ENCODE measurements at places on chromosomes 2 and 18.

- peak; percentile 27 for DNase-seq
Measured at GRCh38 chr18:25832001-25832604, 258.3 kb downstream of the SS18 start.

DNA sequence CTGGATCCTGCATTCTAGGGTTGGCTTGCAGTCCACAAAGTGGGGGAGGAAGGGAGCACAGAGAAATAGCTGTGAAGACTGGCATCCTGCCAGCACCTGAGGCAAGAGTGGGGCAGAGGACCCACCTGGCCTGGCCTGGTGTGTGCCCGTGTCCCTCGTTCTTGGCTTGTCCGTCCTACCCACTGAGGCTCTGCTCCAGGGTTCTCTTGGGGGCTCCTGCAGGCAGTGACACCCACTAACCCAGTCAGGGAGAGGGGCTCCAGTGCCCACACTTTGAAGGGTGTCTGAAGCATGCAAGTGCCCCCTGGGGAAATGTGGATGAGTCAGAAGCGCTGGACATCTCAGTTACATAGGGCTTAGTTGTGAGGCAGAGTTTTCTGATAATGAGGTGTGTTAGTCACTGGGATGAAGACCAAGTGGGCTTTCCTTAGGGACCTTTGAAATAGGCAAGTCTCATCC, 79.4 kb downstream of the SLC4A3 start:
- DNase-seq = no peak

DNA sequence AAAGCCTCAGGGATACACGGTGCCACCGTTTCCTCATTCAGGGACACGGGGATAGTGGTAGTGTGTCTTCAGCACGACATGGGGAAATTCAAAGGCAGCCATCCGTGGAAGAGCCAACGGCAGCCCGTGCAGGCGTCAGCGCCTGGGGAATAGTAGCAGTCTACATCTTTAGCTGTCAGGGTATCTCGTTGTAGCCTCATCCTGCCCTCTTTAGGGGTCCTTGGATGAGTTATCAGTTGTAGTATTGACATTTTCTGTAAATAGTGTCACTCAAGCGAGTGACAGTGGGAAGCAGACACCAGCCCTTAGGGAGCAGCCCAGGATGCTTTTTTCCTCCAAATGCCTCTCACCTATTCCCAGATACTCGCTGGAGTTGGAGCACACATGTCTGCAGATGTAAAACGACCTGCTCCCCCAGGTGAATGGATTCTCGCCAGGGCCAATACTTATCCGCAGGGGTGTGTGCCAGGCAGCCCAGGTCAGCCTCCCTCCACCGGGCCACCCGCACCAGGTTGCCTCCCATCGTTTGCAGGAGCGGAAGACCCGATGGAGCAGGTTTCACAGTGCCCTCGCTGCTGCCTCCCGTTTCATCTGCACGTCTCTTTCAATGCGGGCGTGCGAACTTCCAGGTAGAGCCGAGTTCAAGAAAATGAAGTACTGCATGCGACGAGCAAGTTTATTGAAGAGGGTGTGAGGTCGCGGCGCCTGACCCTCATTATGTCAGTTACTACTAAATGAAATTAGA, 41.0 kb downstream of the AGAP1 start:
- no peak for DNase-seq

DNA sequence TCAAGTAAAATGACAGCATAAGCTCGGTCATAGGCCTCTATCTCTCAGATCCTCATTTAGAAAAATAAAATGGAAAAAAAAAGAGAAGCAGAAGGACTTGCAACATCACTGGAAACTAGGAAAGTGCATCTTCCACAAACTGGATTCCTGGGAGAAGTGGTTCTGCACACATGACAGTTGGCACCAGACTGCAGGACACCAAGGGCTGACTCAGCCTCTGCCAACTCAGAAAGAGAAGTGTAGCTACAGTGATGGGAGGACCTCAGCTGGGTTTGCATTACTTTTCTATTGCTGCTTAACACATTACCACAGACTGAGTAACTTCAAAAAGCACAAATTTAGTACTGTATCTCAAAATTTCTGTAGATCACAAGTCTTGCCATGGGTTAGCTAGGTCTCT, 409.5 kb upstream of the GCFC2 start:
- no peak for DNase-seq

- DNase-seq = no peak
Measured at GRCh38 chr2:200347301-200347700, 40.8 kb downstream of the SPATS2L start.

DNA sequence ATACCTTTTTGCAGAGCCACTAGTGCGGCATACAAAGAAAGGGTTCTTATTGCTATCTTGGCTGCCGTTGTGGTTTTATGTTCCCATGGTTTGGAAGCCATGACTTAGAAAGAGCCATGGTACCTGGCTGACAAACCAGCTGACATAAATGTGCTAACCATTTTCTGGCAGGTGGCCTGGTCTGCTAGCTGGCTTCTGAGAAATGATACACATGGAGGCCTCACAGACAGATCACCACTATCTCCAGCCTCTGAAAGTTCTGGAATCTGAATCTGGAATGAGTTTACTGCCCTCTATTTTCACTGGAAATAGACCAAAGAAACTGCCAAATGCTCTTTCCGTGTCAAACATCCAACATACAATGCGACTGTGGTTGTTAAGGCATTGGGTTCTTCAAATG, 123.7 kb downstream of the QPCT start:
- no peak for DNase-seq

DNA sequence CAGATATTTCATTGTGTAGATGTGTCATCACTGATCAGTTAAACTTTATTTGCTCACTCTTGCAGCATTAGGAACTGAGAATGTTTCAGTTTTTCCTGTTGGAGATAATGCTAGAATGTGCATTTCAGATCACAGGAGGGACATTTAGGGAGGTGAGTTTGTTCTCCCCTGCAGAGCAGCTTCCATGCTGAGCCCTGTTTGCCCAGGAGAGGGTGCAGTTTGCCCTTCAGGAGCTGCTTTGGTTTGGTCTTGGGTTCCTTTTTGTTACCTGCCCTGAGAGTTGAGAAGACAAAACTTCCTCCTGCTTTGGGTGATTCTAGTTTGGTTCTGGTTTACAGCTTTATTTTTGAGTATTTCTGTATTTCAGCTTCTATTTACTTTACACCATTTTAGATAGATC, 49.9 kb downstream of the DGKD start:
- no peak for DNase-seq

DNA sequence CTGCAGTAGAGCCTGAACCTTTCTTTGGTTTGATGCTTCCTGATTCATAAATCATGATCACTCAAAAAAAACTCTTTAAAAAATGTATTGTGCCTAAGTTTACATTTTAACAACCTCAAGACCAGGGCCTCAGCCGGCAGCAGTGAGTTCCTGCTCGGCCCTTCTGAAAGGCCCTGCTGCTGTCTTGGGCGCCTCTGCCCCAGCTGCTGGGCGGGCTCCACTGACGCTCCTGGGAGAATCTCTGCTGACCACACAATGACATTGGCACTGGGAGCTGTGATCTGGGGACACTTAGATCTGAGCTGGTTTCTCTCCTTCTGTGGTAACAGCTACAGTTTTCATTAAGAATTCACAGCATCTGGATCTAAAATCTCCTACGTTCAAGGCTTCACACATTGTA, 25.7 kb downstream of the TPO start:
- no peak for DNase-seq

DNA sequence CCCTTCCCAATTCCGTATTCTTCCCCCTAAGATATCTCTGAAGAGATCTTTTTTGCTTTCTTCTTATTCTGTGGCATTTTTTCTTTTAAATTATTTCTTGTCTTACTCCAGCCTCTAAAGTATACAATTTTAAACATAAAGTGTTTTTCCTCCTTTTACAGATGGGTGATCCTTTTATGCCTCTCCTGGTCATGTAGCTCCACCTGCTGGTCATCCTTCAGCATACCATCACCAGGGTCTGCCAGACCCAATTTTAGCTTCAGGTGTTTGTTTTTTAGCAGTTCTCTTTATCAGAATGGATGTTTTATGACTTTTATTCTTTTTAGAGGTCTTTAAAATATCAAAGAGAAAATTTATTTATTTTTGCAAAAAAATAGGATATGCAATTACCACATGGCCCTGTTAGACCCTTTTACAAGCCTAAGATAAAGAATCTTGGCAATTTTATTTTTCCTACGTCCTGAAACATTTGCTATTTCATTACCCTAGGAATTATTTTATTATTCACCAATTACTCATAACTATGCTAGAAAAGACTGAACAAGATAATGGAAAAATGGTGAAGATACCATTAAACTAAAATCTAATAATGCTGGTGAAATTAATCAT, 55.5 kb downstream of the PIGN start:
- DNase-seq = peak; percentile 18

Data from iPS DF 6.9 (cell line).